ENCODE measurements at places on chromosomes 3 and 15. TPM values are rescaled to one million over a fixed set of nuclear protein-coding genes. Genes with fewer than 3 reads are reported as not detected.
A peak's percentile ranks its signal among the peaks of the same experiment; 100 is the strongest.

DNA sequence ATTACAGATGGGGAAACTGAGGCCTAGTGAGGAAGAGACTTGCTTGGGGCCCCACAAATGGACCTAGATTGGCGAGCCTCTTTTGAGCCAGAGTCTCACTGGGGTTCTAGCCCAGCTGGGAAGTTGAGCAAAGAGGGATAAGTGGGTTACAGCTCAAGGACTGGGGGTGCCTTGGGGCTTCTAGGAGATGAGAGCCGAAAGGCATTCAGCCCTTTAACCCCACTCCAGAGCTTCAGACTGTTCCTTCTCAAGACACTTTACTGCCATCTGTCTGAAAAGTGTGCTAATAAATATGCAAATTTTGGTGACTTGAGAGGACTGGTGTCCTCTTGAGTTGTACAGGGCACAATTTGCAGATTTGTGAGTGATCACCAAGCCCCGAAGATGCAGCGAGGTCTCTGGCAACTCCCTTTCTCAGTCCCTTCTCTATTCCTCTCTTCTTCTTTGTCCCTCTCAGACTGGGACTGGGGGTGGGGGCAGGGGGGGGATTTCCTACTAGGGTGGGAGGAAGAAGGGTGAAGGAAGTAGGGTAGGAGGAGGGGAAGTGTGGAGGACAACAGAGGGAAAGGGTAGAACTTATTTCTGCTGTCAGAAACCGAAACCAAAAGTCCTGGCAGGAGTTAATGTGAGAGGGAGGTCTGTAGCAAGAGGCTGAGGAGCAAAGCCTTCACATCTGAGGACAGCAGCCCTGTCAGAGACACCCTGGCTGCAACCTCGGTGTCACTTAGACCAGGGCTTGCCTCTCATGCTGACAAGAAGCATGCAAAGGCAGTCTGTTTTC is 16.2 kb upstream of the ANKDD1A start:
- peak overlapping the region; percentile 86 for H3K27ac ChIP-seq
- H3K4me1 ChIP-seq, result peaks cover 67% of the 10 kb centered on the region
- DNase-seq, result no peak
- no peaks in the 10 kb centered on the region for H3K36me3 ChIP-seq
- H3K27me3 ChIP-seq, result no peaks in the 10 kb centered on the region
- peak overlapping the region; percentile 14 for H3K4me3 ChIP-seq

ATP10A gene
- 71.9 TPM for total RNA-seq

GRCh38 chr3:155948476-155948875 is 78.0 kb downstream of the GMPS start:
- H3K36me3 ChIP-seq, result peaks cover 2% of the 10 kb centered on the region
- no peaks in the 10 kb centered on the region for H3K27me3 ChIP-seq
- peaks cover 41% of the 10 kb centered on the region for H3K4me1 ChIP-seq
- DNase-seq, result no peak
- no peak overlapping the region for H3K4me3 ChIP-seq

DNA sequence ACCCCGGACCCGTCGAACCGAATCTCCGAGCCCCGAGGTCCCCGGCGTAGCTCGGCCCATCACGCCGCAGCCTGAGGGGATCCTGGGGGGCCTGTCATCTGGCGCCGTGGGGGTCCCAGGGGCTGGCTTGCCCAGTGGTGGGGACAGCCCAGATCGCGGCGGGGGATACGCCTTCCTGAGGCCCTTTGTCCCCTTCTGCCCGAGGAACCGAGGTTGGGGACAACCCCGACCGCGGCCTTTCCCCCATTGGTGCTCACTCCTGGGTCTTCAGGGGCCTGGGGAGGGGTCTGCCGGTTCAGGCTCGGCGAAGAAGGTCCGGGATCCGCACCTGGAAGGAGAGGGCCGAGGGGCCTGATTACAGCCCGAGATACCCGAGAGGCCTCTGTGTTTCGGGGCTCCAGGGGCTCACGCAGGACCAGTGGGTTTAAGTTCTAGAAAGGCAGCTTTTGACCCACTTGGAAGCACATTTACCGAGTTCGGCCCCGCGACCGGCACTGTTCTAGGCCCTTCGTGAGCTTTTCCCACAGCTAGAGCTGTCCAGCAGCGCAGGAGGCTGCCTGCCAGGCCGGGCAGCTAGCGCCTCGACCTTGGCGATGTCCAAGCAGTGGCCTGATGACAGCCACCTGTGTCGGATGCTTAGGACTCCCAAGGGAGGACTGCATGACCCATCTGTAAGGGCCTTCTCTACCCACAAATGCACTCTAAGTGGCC is 504 bp downstream of the ABHD2 start:
- H3K27me3 ChIP-seq, result no peaks in the 10 kb centered on the region
- DNase-seq, result no peak
- H3K27ac ChIP-seq, result peak overlapping the region; percentile 89

LXN gene
- 4.0 TPM for total RNA-seq

CSTA gene
- total RNA-seq, result not detected

GOLGA6L9 gene
- 2.8 TPM for total RNA-seq

GRCh38 chr3:144948711-144949110 is 977.1 kb downstream of the DIPK2A start:
- H3K4me1 ChIP-seq, result no peaks in the 10 kb centered on the region
- H3K27me3 ChIP-seq, result peaks cover 5% of the 10 kb centered on the region
- no peak overlapping the region for H3K27ac ChIP-seq
- H3K4me3 ChIP-seq, result no peak overlapping the region
- no peaks in the 10 kb centered on the region for H3K36me3 ChIP-seq

EEF1AKMT4 gene
- 4.5 TPM for total RNA-seq

CHRFAM7A gene
- 3.4 TPM for total RNA-seq

SPINT1 gene
- 5.2 TPM for total RNA-seq

DNA sequence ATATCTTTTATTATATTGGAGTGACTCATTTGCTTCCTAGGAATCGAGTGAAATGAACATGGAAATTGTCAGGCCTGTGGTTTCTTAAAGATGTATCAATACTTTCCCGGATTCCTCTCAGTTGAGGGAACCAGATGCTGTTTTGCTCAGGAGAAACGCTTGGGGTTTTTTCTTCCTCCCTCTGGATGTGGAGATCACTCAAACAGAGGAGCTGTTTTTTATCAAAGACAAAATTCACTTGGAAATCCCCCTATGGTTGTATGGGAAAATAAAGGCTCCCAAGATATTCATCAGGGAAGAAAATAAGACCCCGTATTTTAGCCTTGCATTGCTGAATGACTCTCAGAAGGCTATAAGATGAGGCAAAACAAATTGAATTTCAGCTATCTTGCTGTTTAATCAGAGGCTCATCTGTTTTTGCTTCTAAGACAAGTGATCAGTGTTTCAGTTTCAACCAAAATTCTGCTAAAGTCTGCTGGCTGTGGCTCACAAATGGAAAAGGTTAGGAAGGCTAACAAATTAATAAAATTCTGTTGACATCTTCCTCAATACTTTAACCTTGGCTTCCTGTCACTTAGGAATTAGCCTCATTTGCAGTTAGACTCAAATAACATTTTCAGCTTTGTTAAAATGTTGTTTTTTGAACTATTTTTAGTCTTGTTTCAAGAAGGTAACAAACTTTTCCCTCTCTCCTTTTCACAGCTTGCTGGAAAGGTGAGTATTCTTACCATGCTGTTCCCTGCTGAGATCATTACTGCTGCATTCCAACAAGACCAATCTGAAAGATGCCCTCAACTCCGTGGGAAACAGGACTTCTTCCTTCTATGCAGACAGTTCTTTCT is 83.6 kb downstream of the COL6A5 start:
- H3K36me3 ChIP-seq, result no peaks in the 10 kb centered on the region
- no peak overlapping the region for H3K4me3 ChIP-seq
- DNase-seq, result no peak
- no peak overlapping the region for H3K27ac ChIP-seq
- peaks cover 3% of the 10 kb centered on the region for H3K27me3 ChIP-seq

GRCh38 chr3:122097141-122097540 is 42.0 kb downstream of the CD86 start:
- no peaks in the 10 kb centered on the region for H3K36me3 ChIP-seq
- H3K27me3 ChIP-seq, result peaks cover 2% of the 10 kb centered on the region
- H3K4me1 ChIP-seq, result no peaks in the 10 kb centered on the region
- no peak overlapping the region for H3K27ac ChIP-seq
- H3K4me3 ChIP-seq, result no peak overlapping the region
- DNase-seq, result no peak

GRCh38 chr3:46520531-46520930 is 22.8 kb downstream of the RTP3 start:
- H3K4me3 ChIP-seq, result no peak overlapping the region
- no peaks in the 10 kb centered on the region for H3K27me3 ChIP-seq
- H3K4me1 ChIP-seq, result peaks cover 18% of the 10 kb centered on the region

SHF gene
- total RNA-seq, result 15.7 TPM

GRCh38 chr15:88002706-88003105 is 253.8 kb downstream of the NTRK3 start:
- DNase-seq, result no peak
- H3K27me3 ChIP-seq, result no peaks in the 10 kb centered on the region
- no peaks in the 10 kb centered on the region for H3K36me3 ChIP-seq
- H3K4me3 ChIP-seq, result no peak overlapping the region
- H3K27ac ChIP-seq, result no peak overlapping the region
- no peaks in the 10 kb centered on the region for H3K4me1 ChIP-seq

MANF gene
- 94.1 TPM for total RNA-seq

NAALADL2 gene
- total RNA-seq, result 16.1 TPM

DNA sequence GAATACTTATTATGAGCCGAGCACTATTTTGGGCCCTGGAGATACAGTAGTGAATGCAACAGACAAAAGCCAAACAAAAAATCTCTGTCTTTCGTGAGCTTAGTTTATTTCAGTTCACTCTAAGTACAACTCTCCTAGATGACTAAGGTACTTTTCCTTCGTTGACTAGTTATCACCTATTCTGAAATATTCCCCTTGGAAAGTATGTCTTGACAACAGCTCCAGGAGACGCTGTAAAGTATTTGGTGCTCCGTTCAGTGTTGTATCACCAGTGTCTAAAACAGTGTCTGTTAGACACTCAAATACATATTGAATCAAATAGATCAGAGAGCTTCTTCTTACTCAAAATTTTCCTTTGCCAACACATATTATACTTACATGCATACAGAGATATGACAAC is 119.6 kb downstream of the TFDP2 start:
- H3K4me1 ChIP-seq, result peaks cover 13% of the 10 kb centered on the region
- H3K36me3 ChIP-seq, result no peaks in the 10 kb centered on the region
- DNase-seq, result no peak

- no peaks in the 10 kb centered on the region for H3K36me3 ChIP-seq
- H3K4me1 ChIP-seq, result no peaks in the 10 kb centered on the region
- no peak overlapping the region for H3K27ac ChIP-seq
- peak; percentile 54 for DNase-seq
- no peak overlapping the region for H3K4me3 ChIP-seq
- peaks cover 4% of the 10 kb centered on the region for H3K27me3 ChIP-seq
Observed at GRCh38 chr3:11953778-11954177, 50.4 kb upstream of the SYN2 start.

- peak overlapping the region; percentile 83 for H3K27ac ChIP-seq
- DNase-seq, result peak; percentile 85
- H3K36me3 ChIP-seq, result no peaks in the 10 kb centered on the region
- no peaks in the 10 kb centered on the region for H3K27me3 ChIP-seq
- H3K4me1 ChIP-seq, result peaks cover 36% of the 10 kb centered on the region
Observed at GRCh38 chr15:48962662-48963523, 826 bp downstream of the SHC4 start.

DNA sequence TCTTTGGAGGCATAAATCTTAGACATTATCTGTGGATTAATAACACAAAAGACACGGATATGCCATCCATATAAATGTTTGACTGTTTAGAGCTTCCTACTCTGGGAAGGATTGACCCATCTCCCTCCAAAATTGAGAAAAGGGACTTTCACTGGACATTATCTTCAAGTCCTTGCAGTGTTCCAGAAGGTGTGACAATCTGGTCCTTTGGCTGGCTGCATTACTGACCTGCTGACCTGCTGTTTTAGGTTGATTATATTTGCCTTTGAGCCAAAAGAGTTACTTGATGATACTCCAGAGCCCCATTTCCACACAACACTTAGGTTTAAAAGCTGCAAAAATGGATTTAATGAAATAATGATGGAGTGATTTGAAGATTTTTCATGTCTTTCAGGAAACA is 504.6 kb downstream of the LPP start:
- no peak overlapping the region for H3K27ac ChIP-seq
- no peaks in the 10 kb centered on the region for H3K27me3 ChIP-seq
- no peak overlapping the region for H3K4me3 ChIP-seq

GRCh38 chr3:14698601-14699244 is 23.8 kb downstream of the C3orf20 start:
- no peak overlapping the region for H3K27ac ChIP-seq
- DNase-seq, result peak; percentile 71
- no peak overlapping the region for H3K4me3 ChIP-seq
